ENCODE measurements at places on chromosomes 13 and 19. TPM values are rescaled to one million over a fixed set of nuclear protein-coding genes. Genes with fewer than 3 reads are reported as not detected.

Gene CYP2F1
- not detected for total RNA-seq

Gene KLF16
- total RNA-seq: 7.3 TPM

Gene CFAP97D2
- total RNA-seq: not detected

Gene ZNF90
- total RNA-seq: 1.4 TPM

Gene CD79A
- not detected for total RNA-seq

Gene RHPN2
- total RNA-seq: 0.90 TPM

Gene PROZ
- not detected for total RNA-seq

Gene ZNF333
- 10.5 TPM for total RNA-seq

Gene PLEKHF1
- total RNA-seq: 49.8 TPM

Gene NCAN
- total RNA-seq: not detected

Gene ZNF728
- not detected for total RNA-seq

Gene ZNF442
- 0.98 TPM for total RNA-seq

Gene ZNF135
- 4.3 TPM for total RNA-seq

Gene SERPINE3
- not detected for total RNA-seq

Gene CABP5
- not detected for total RNA-seq

Gene CCDC122
- total RNA-seq: 1.1 TPM

Gene LYPD3
- total RNA-seq: 0.36 TPM

Gene CXCL17
- total RNA-seq: not detected

Gene ZNF430
- 5.6 TPM for total RNA-seq

Gene MADCAM1
- total RNA-seq: 0.16 TPM

Gene FGF14
- total RNA-seq: 1.4 TPM

Measured in fibroblast of the aortic adventitia (primary cell).